NCI-H1694 (cell line): ENCODE measurements at places on chromosomes 16 and 17.

DNA sequence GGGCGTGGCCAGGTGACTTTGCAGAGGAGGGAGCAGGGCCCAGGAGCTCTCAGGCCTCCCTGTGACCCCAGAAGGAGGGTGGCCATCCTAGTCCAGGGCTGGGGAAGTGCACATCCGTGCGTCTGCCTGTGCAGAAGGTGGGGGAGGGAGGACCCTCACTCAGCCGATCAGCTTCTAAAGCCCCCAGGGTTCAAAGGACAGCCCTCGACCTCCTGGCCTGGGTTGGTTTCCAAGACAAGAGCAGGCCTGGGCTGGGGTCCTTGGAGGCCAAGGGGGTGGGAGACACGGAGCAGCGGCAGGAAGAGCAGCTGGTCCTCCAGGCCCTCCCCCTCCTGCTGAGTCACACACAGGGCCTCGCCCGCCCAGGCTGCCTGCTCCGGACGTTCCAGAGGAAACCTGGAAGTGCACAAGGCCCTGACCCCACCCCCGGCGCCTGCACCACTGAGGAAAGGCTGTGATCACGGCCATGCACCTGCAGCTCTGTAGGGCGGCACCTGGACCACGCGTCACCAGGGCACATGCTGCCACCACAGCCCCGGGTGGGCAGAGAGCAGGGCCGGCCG lies 67.1 kb upstream of the ZNF469 start:
- no peak for DNase-seq

GRCh38 chr17:27978689-27979175 lies 63.7 kb upstream of the NLK start:
- DNase-seq, result no peak

GRCh38 chr17:78365561-78366108 lies 5.8 kb upstream of the SOCS3 start:
- DNase-seq, result no peak

DNA sequence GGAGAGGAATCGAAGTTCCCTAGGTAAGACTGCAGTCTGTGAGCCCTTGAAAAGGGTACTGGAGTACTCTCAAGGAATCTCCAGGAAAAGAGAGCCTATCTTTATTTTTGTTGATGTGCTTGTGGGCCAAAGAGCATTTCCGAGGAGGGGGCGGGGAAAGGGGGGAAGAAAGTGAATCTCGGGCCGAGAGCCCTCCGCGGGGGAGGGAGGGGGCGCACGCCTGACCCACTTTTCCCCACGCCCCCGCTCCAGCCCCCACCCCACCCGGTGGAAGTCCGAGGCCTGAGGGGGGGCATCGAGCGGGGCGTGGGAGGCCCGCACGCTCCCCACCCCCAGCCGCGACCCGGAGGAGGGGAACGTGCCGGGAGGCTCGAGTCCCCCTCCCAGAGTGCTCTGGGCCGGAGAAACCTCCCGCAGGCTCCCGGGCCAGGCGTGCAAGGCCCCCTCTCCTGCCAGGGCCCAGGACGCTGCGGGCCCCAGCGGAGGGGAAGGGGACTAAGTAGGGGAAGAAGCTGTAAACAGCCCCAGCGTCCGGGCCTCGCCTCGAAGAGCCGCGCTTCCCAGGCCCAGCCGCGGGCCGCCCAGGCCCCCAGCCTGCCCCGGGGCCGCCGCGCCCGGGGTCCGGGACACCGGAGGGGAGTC lies 444 bp downstream of the HELZ start:
- DNase-seq, result no peak

DNA sequence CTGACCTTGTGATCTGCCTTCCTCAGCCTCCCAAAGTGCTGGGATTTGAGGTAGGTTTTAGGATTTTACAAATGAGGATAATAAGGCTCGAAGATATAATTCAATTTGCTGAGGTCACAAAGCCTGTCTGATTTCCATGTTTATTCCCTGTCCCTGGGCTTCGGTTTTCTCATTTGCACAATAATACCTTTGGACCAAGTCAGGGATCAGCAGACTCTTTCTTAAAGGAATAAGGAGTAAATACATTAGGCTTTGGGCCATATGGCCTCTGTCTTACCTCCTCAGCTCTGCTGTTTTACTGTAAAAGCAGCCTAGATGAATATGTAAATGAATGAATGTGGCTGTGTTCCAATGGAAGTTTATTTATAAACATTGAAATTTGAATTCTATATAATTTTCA lies 442.8 kb downstream of the HS3ST4 start:
- no peak for DNase-seq

DNA sequence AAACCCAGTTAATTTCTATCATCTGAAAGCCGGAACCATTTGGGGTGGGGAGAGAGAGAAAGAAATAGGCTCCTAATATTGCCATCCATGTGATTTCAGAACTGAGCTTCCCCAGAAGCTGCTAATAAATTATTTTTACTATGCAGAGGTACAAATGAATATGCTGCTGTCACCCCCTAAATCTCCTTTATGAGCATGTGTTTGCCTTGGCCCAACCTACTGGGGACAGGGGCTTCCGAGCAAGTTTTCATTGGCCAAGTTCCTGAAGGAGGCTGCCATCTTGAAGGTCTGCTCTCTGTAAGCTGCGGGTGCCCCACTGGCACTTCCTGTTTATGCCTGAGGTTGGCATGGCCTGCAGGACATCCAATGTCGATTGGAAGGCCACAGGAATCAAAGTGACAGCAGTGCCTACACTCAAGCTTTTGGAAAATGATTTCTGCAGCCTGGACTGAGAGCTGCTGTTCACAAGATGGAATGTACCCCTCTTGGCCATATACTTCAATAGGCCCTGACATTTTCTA lies 194.7 kb downstream of the XYLT1 start:
- DNase-seq, result no peak

- peak; percentile 57 for DNase-seq
Measured at GRCh38 chr17:4789951-4790704, 1.4 kb downstream of the GLTPD2 start.

GRCh38 chr17:12485361-12485906 lies 180.3 kb upstream of the MYOCD start:
- no peak for DNase-seq

GRCh38 chr16:85676466-85676865 lies 12.3 kb downstream of the GINS2 start:
- no peak for DNase-seq

GRCh38 chr17:33021731-33022408 lies 30.2 kb downstream of the SPACA3 start:
- no peak for DNase-seq

DNA sequence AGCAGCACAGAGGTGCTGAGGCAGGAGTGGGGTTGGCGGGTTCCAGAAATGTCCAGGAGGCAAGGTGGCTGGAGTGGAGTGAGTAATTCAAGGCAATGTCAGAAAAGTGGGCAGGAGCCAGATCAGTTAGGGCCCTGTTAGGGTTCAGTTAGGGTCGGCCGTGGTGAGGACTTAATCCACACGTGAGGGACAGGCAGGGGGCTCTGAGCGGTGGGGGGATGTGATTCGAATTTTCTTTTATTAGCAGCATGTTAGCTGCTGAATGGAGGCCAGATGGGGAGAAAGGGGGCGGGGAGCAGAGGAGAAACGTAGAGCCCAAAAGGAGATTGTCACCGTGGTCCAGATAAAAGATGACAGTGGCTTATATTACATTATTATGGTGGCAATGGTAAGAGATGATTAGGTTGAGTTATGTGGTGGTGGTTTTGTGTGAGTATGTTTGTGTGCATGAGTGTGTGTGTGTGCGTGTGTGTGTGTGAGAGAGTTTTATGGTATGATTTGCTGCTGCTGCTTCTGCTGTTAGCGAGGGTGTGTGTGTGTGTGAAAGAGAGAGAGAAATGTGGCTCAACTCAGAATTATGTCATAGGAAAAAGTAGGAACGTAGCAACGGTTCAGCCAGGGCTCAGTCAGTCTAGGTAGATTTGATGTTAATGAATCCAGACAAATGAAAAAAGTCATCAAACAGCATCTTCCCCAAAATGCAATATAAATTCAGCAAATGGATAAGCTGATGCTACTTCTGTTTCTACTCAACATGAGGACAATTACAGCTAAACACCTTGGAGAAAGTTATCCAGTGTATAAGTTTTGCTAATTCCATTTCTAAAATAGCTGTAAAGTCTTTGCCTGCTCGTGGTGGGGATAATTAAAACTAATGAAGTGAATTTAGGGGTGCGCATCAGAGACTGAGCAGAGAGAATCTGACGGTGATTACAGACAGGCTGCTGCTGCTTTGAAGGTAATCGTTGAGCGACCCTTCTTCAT lies 390.6 kb downstream of the HAPSTR1 start:
- DNase-seq, result no peak

DNA sequence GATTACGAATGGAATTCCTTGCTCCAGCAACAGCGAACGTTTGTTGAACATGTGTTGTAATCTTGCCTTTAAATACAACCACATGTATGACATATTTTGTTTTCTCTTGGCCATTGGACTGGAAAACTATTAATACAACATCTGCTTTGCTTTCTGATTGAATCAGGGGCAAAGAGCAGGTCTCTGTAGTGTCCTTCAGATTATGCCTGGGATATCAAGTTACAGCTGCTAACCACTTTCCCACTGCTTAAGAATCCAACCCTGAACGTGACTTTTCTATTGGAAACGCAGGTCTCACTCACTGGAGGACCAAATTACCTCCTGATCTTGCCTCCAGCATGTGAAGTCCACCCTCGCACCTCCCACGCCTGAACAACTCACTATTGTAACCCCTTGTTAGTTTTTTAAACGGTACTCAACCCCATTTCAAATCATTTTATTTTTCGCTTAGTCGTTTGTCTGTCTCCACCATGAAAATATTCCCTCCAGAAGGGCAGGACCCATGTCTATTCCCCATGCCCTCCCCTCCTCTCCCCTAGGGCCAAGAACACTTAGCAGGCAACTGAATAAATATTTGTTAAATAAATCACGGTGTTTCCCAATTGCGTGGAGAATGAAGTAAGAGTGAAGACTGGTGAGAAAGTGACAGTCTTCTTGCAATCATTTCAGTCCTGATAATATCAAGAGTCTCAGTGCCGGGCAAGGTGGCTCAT lies 57.4 kb upstream of the MRTFB start:
- peak; percentile 81 for DNase-seq

DNA sequence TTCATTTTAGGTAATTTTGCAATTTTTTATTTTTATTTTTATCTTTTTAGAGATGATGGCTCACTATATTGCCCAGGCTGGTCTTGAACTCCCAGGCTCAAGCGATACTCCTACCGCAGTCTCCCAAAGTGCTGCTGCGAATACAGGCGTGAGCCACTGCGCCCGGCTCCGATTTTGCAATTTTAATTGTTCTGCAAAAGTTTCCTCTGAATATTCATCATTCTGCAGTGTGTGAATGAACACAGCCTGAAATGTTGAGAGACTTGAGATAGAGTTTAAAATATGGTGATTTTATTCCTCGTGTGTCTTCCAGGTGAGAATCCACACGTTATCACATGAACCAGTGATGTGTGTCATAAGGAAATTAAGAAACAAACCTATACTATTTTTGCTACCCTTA lies 75.8 kb downstream of the KCNJ12 start:
- DNase-seq, result no peak

- DNase-seq, result no peak
Measured at GRCh38 chr16:47565454-47565853, 104.3 kb downstream of the PHKB start.

DNA sequence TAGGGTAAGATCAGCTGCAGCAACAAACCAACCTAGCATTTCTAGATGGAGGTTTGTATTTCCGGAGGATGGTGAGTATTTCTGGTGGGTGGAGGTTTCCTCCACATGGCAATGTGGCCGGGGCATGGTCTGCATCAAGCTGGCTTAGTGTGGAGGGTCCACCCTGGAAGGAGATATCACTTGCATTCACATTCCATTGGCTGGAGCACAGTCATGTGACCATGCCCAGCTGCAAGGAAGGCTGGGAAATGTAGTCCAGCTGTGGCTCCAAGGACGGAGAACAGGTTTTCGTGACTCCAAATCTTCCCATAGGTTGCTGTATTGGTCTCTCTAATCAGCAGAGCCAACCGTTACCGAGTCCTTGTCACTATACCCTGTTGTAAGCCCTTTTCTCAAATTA lies 68.7 kb downstream of the RAI1 start:
- peak; percentile 72 for DNase-seq

DNA sequence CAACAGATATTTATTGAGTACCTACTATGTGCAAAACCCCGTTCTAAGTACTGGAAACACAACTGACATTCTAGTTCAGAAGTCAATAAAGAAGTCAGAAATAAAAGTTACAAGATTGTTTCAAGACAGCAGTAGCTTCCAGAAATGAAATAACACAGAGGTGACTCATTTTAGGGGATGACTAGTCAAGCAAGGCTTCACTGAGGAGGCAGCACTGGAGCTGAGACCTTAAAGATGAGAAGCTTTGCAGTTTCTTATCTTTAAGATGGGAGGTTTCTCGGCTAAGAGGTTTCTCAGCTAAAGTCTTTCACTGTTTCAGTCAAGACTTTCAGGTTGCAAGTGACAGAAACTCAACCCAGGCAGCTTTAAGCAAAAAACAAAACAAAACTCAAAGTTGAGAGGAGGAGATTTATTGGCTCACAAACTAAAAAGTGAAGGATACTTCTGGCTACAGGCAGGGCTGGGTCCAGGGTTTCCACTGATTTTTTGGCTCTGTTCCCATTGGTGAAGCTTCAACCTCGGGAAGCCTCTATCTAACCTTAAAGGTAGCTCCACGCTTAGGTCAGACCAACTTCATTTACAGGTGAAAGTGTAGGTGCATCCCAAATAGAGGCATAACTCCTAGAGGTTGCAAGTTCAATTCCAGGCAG lies 7.4 kb upstream of the MMP2 start:
- no peak for DNase-seq

DNA sequence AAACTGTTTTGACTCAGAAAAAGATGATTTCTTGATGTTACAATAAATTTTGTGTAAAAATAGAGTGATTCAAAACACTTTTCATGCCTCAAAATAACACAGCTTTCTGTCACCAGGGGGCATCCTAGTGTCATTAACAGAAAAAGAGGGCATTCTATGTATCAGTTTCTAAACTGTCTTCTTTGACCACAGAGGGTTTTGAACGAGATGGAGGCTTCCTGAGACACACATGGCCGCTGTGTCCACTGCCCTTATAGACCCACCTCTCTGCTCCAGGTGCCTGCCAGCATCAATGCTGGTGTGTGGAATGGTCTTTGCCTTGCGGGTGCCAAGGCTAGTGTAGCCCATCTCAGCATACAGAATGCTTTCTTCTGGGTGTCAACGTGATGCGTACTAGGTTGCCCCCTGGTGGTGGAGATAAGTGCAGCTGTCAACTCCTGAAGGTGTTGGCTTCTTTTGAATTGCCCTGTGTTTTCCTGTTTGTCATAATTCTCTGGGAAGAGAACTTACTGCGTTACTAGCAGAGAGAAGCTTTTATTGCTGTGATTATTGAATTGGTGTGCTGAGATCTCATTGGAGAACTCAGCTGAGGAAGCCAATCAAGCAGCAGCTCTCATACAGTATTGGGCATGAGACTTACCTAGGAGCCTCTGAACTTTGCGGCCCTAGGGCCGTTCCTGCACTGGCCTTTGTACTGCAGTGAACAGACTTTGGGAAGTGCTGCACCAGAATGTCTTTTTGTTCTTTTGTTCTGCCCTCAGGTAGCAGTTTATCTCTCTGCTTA lies 38.6 kb downstream of the USP10 start:
- peak; percentile 80 for DNase-seq
